HS-27A (cell line): ENCODE measurements at places on chromosomes 12 and 14.

- DNase-seq: no peak
These were observed 87.2 kb downstream of the DAAM1 start for GRCh38 chr14:59275668-59276067.

DNA sequence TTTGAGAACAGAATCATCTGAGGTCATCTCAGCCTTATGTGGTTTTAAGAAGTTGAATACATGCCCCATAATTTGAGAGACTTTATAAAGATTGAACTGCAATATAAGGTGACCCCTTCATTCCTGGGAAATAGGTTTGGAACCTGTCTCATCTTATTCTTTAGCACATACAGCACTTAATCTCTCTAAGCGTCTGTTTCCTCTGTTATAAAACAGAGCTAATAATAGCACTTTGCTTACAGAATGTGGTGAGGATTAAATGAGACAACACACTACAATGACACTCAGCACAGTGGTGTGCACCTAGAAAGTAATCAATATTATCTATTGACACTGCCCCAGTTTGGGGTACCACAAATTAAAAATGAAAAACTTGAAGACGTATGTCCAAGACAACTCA, 102.1 kb downstream of the DUSP6 start:
- no peak for DNase-seq

DNA sequence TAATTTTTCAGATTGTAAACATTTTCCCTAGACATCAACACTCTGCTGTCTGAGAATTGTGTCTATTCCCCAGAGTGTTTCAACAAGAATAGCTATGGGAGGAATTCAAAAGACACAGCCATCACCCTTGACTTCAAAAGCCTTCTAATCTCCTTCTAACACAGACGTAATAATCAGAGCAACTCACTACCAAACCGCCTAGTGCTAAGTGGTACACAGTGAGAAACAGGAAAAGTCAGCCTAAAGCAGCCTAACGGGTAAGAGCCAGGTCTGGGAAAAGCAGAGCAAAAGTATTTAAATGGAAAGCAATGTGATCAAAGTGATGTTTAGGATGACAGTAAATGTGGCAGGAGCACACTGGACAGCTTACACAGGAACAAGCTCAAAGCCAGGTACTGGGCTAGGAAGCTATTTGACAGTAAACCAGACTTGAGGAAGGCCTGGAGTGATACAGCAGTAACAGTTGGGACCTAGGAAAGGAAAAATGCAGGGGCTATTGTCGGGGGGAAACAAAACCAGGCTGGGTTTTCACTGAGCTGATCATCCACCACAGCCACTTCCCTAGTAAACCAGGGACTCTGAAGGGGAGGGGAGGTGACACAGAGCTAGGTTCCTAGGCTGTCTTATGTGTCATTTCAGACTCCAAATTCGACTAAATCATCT, 29.4 kb downstream of the CORO1C start:
- no peak for DNase-seq

DNA sequence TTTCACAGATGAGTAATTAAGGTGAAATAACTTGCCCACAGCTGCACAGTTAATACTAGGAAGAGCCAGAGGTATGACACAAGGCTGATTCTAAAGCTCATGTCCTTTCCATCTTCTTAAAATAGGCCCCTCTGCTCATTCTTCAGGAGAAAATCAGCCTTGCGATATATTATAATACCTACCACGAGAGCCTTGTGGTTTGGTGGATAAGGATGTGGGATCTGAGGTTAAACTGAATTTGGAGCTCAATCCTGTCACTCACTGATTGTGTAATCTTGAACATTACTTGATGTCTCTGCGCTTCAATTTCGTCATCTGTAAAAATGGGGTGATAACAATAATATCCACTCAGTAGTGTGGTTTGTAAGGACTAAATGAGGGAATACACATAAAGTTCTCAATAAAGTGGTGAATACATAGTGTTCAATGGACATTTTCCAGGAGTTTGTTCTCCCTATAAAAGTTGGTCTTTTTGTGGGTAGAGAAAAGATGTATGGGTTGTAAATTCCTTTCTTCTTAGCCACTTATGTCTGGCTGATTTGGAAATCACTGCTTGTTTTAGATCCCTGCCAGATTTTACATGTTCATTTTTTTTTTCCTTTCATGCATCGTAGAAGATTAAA, 25.1 kb upstream of the ATP2B1 start:
- peak; percentile 92 for DNase-seq

GRCh38 chr14:69937367-69938081, 58.3 kb downstream of the SMOC1 start:
- DNase-seq: no peak

DNA sequence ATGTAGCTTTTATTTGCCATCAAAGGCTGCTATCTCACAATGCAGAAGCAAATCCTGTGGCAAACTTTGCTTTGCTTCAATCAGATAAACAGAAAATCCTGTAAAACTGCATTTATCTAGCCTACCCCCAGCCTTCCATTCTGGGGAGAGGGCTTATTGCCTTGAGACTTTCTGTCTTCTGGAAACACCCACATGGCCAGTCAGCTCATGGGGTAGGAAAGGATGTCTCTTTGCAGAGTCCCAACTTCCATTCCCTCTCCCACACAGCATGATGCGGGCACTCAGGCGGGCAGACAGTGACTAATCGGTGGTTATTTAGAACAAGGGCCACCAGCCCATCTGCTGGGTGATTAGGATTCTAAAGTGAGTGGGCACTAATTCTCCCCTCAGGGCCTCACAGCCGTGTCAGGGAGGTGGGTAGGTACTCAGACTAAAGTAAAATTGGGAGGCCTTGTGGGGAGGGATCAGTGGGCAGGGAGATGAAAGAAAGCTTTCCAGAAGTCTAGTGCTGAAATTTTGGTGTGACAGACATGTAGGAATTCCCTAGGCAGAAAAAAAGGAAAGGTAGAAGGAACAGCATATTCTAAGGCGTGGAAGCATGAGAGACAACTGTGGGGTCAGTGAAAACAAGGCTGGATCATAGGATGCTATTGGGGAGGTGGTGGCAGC, 720.5 kb downstream of the VRK1 start:
- no peak for DNase-seq

- no peak for DNase-seq
These were observed 1.5 kb downstream of the ATP2B1 start for GRCh38 chr12:89706986-89707702.

DNA sequence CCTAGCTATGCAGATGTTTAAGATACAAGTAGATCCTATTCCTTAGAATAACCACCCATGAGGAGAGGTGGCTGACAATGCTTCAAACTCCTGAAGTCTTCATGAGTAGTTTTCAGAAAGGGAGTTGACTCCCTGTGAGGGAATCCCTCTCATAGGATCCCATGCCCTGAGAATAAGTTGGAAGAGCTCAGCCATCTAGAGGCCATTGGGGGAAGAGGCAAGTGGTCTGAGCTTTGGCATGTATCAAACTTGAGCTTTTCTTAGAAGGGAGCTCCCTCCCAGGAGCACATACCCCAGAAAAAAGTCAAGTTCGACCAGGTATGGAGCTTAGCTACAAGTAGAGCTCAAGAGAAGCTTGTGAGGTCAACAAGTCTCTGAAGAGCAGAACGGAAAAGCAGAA, 165.7 kb upstream of the RBM19 start:
- no peak for DNase-seq

DNA sequence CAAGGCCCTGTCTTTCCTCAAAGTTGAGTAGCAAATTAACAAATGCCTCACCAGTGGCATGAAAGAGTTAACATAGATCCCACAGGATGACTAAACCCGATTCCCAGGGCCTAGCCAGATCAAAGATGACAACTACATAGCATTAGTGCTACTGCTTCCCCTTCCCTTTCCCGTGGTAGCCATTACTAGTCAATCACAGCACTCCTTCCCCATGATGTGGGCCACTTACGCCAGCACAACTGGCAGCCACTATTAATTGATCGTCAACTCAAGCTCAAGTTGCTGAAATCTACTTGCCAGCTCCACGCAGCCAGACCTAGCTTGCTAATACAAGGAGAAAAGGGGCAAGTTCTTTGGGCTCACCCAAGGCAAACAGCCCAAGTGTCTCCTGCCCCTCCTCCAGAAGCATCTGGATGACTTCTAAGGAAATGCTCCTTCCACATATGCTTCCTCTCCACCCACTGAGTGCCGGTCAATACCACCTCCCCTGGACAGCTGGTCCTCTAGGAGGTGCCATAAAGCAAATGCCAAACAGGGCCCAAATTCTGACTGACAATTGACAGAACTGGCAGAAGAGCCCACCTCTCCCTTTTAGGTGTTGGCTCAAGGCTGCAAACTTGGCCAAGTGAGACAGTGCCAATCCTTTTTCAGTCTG, 72.6 kb downstream of the NUAK1 start:
- no peak for DNase-seq

- DNase-seq: no peak
These were observed 3.7 kb downstream of the SLC38A1 start for GRCh38 chr12:46265102-46265501.

DNA sequence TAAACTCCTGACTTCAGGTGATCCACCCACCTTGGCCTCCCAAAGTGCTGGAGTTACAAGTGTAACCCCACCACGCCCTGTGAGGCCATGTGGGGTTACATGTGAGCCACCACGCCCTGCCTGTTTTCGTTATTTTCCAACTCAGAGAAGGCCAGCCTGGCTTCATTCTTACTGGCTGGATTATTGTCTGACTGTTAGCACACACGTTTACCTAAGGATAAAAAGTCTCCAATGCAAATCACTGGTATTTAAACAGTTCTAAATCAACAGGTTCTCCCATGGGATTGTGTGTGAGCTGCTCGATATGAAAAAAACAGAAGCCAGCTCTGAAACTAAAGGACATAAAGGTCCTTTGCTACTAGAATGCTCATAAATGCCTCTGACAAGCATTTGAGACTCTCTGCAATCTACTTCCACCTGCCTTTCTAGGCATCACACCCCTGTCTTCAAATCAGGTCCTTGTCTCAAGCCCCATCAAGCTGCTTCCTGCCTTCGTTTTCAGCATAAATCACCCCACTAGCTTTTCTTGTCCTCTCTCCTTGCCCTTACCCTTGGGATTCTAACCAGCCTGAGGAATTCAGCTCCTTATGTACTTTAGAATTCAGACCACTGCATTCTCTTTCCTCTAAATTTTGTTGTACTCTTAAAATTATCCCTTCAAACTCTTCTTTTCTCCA, 265.0 kb downstream of the DUSP6 start:
- no peak for DNase-seq

DNA sequence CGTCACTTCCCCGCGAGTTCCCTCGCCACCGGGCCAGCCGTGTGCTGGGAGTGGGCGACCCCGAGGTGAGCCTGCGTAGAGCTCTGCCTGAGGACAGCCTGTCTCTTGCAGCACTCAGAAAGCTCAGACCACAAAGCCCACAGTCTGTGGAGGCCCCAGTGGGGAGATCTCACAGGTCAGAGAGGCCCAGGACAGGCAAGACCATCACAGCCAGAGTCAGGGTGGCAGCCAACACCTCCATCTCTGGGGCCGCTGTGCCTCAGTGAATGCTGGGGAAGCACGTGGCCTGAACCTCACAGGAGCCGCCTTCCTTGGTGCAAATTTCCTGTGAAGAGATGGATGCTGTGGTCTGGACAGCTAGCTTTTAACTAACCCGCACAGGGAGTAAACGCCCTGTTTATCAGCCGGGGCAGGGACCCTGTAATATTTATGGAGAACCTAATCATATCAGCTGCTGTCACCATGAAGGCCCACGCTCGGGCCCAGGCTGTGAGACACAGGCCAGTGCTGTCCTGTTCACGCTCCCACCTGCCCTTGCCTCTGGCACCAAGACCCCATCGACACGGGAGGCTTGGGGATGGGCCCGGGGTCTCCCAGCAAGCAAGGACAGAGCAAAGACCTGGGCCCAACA, 56.9 kb downstream of the CDC42BPB start:
- DNase-seq: no peak

DNA sequence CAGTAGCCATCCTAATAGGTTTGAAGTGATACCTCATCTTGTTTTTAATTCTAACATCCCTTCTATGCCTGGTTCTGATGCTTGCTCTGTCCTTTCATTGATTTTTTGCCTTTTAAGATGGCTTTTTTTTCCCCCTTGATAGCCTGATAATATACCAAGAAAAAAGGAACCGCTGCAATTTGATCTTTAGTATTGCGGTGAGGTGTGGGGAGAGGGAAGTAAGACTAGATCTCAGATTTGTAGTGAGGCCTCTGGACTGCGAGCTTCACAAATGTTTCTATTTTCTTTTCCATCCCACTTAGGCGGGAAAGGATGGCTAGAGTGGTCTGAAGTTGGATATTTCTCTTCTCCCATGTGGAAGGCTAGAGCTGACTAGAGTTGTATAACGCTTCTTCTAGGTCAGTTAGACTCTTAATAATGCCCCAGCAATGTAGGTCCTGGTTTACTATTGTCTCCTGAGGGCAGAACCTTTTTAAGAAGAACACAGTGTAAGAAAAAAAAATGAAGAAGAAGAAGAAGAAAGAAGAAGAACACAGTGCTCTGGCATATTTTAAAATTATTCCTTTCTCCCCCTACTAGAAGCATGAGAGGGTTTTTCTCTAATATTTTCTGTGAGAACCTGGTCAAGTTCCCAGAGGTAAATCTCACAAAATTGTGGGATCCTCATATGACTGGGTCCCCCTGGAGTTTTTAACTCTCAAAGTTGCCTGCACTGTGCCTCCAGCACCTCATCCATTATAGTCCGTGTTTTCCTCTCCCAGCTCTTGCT, 11.9 kb upstream of the KLRB1 start:
- DNase-seq: no peak

- DNase-seq: no peak
These were observed 52.2 kb downstream of the SSH1 start for GRCh38 chr12:108805136-108805535.

DNA sequence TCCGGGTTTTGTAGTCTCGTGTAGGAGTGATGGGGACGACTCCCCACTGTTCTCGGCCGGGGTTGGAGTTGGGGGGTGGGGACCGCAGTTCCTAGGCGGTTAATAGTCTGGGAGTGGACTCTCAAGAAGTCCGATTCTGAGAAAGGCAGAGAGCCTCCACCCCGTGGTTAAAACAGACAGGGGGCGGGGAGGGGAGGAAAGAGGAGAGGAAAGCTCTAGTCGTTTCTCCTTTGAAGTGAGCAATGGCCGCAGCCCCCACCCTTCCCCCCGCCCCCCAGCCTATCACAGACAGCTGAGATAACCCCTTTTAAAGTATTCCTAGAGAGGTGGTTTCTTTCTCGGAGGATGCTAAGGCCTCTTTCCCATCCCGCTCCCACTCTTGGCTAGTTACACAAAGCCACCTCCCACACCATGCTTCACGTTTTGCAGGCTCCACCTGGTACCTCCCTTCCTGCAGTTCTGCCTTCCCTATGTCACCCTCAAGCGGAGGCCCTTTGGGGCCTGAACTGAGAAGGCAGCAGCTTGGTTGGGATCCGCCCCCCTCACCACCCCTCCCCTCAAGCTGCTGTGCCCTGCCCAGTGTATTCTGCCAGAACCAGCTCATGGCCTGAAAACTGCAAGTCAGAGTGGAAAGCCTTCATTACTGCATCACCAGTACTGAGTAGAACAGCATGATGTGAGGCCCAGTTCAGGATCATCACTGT, 853 bp downstream of the USP5 start:
- no peak for DNase-seq

DNA sequence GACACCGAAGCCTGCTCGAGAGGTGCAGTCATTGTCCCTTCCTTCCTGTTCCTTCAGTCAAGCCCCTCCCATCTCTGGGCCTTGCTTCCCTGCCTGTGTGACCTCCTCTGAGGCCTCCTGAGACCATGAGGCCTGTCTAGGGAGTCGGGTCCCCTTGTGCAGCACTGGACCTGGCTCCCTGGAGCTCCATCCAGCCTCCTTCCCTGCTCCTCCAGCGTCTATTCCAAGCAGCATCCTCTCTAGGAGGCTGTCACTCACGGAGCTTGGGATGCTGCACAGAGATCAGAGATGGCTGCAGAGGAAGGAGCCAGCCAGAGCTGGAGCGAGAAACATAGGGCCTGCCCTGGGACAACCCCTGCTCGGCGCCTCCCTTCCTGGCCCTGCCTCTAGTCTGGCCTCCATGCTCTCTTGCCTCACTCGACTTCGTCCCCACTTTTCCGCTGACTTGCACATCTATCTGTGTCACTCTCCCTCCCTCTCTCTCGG, 142.7 kb downstream of the BCL11B start:
- DNase-seq: no peak
